DMS79 treated with DMSO at 0.1 percent for 48 hours (cell line): ENCODE measurements at places on chromosomes 7 and 10.

GRCh38 chr7:4386190-4386589, 295.9 kb upstream of the FOXK1 start:
- no peak for DNase-seq

- DNase-seq: no peak
Observed at GRCh38 chr10:128694168-128694850, 568.1 kb upstream of the MKI67 start.

- no peak for DNase-seq
Observed at GRCh38 chr10:31686599-31686998, 242.0 kb downstream of the ARHGAP12 start.

DNA sequence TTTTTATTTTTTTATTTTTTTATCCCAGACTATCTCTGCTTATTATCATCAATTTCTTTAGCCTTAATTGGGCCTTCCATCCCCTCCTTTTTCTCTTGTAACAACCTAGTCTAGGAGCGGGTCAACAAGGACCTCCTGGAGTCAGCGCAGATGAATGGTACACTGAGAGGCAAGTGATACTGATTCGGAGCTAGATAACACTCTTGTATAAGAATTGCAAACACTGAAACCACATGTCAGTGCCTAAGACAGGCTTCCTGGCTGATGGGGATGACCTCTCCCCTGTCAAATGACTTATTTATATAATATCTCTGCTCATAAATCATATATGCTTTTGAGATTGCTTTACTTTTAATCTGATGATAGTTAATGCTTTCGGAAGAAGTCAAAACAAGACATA, 22.7 kb downstream of the BPGM start:
- no peak for DNase-seq

DNA sequence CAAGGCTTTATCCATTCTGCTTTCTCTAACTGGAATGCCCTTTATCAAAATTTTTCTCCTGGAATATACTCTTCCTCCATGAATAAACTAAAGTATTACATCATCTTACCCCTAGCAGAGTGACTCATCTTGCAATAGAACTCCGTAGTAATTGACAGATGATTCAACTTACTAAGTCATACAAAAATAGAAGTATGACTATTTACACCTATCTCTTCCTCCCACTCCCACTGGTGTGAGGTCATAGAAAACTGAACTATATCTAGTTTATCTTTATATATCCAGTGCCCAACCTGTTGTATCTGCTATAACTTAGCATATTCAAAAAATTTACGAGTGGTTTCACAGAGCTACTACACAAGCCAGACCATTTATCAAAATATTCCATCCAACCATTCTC, 26.1 kb downstream of the ABCB1 start:
- DNase-seq: no peak

DNA sequence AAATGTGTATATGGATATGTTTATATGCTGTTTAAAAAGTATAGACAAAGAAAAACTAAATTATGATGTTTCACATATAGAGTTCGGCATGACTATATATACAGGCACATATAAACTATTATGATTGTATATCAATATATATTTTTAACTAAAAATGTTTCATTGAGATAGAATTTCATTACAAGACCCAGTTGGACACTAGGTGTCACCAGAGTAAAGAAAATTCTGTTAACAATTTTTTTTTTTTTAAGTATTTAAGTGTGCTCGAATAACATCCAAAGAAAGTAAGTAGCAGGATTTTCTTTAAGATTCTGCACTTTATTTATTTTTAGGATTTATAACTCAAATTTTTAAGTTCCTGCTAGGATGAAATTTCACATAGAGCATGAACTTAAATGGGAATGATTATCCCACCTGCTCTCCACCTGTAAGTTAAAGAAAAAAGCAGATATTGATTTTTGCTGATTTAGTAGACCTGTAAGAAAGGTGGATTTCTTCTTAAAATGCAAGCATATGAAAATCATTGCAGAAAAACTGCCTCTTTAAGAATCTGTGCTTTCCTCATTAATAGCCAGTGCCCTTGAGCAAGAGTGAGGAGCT, 961.5 kb downstream of the PCDH15 start:
- no peak for DNase-seq

DNA sequence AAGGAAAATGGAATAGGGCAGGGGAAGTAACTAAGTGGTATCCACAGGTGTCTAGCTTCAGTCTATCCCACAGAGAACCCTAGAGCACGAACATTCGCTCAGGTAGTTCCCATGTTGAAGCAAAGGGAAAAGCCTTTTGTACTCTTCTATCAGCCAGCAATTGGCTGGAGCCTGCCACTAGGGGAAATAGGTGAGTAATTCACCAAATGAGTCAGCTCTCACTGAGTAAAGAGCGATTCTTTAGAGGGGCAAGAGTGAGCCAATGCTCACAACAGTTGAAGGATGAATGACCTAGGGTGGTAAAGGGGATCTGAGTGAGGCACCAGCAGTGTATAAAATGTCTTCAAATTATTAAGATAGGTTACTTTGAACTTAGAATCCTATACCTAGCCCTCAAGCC, 94.1 kb upstream of the ZNF800 start:
- DNase-seq: no peak

DNA sequence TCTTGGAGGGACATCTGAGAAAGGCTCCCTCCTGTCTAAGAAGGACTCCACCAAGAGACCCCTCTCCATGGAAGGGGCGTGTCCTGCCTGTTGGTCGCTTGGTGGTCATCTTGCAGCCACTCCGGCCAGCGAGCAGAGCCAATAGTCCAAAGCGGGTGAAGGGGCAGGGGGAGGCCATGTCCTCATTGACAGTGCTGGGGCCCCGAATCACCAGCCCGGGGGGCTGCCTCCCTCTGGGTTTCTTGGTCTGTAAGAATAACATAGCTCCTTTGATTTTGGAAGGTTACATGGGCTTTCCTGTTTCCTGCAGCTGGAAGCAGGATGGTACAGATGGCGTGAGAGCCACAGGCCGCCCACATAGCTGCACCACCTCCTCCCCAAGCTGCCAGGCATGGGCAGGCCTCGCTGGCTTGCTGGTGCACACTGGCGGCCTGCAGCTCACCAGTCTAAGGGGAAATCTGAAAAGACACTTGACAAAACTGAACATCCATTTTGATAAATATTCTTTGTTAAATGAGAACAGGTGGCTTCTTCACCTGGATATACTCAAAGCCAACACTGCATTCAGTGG, 105.8 kb downstream of the ARHGAP22 start:
- DNase-seq: no peak

- DNase-seq: no peak
Observed at GRCh38 chr10:110723224-110723891, 79.2 kb downstream of the RBM20 start.

GRCh38 chr10:38174336-38174735, 80.2 kb downstream of the ZNF37A start:
- no peak for DNase-seq

GRCh38 chr7:51058764-51059163, 257.8 kb downstream of the COBL start:
- DNase-seq: no peak

GRCh38 chr10:24132741-24133140, 76.2 kb upstream of the KIAA1217 start:
- DNase-seq: no peak

GRCh38 chr10:117718986-117719920, 176.7 kb downstream of the EMX2 start:
- DNase-seq: no peak

DNA sequence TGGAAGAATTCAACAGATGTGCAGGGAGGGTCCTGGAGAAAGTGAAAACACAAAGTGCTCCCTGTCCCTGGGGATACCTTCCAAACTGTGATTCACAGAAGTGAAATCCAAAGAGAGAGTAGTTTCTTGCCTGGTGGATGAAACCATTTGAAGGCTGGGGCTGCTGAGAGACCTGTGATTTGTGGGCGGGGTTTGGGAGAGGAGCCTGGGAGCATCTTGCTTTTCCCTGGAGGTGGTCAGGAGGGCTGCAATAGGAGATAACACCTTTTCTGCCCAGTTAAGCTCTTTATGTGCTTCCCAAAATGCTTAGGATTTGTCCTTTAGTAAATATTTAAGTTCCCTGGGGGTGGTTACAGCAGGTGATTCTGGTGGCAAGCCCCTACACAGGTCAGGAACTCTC, 105.3 kb upstream of the TPK1 start:
- DNase-seq: no peak

GRCh38 chr7:63899691-63900393, 98.8 kb upstream of the ZNF722 start:
- no peak for DNase-seq

GRCh38 chr10:112634096-112634830, 187.2 kb downstream of the VTI1A start:
- DNase-seq: no peak

GRCh38 chr10:35324196-35324595, 12.1 kb upstream of the CCNY start:
- no peak for DNase-seq

- DNase-seq: peak; percentile 58
Observed at GRCh38 chr10:96130326-96130995, 364 bp downstream of the ZNF518A start.

- no peak for DNase-seq
Observed at GRCh38 chr7:3080106-3080505, 36.4 kb upstream of the CARD11 start.

DNA sequence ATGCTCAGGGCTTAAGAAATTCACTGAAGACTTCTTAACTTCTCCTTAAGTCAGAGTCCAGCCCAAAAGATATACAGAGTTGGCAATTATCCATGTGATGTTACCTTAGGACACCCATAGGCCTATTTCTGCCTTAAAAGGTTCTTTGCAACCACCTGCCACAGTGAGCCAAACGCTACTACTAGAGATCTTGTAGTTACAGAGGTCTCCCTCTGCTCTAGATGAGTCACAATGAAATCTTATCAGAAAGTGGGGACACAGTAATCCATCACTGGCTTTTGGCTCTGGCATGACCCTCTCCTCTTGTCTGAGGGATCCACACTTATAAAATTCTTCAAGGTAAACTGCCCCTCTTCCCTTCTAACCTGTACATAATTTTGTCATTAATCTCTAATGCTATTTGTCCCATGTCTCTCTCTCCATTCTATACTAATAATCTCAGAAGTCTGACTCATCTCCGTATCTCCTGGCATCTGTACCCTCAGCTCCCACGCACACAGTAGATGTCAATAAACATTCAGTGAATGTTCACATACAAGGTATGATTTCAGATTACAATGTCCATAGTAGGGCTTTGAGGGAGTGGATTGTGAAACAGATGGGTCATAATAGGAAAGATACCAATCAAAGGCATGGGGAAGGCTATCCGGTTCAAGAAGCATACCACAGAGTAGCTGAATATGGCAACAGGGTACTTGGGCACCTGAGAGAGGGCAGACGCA, 112.1 kb downstream of the SGMS1 start:
- no peak for DNase-seq

GRCh38 chr7:16743236-16743635, 10.3 kb upstream of the TSPAN13 start:
- DNase-seq: no peak

GRCh38 chr10:128476368-128476725, 350.1 kb upstream of the MKI67 start:
- no peak for DNase-seq

- no peak for DNase-seq
Observed at GRCh38 chr7:50594734-50595485, 29.7 kb upstream of the DDC start.

DNA sequence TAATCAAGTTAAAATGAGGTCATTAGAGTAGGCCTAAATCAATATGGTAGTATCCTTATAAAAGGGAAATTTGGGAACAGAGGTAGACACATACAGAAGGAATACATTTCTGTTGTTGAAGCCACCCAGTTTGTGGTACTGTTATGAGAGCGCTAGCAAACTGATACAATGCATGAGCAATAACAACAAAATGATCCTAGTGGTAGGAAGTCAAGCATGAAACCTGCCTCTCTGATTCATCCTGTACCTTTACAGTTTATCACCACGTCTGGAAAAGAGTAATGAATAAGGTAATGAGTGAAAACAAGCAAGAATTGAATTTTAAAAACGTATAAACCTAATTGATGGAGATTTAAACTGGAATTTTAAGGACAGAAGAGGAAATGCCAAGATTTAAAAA, 217.2 kb downstream of the PCLO start:
- DNase-seq: no peak

GRCh38 chr7:99012722-99013121, 131.2 kb downstream of the SMURF1 start:
- DNase-seq: no peak

DNA sequence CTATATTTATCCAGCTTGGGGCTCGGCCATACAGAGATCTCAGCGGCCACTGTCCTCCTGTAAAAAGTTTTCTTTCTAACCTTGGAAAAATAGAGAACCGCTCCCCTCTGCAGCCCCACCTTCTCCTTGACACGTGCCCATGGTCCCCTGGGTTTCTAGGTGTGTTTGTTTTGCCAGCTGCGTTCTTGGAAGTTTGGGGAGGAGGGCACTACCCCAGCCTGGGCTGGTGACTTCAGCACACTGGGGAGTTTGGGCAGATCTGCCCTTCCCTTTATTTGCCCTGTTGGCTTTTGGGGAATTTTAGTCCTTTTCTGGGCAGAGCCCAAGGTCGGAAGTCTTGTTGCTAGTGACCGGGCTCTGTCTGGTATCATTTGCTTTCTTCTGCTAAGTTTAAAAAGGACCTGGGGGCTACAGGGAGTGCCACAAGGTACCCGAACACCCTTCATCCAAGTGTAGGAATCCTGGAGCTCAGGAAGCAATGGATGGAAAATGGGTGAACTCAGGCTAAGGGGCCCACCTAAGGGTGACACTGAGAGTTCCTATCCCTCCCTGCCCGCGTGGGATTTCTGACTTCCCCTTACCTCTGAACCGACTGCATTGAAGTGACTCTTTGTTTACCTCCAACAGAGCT, 1.7 kb downstream of the ADAMTS14 start:
- DNase-seq: no peak

DNA sequence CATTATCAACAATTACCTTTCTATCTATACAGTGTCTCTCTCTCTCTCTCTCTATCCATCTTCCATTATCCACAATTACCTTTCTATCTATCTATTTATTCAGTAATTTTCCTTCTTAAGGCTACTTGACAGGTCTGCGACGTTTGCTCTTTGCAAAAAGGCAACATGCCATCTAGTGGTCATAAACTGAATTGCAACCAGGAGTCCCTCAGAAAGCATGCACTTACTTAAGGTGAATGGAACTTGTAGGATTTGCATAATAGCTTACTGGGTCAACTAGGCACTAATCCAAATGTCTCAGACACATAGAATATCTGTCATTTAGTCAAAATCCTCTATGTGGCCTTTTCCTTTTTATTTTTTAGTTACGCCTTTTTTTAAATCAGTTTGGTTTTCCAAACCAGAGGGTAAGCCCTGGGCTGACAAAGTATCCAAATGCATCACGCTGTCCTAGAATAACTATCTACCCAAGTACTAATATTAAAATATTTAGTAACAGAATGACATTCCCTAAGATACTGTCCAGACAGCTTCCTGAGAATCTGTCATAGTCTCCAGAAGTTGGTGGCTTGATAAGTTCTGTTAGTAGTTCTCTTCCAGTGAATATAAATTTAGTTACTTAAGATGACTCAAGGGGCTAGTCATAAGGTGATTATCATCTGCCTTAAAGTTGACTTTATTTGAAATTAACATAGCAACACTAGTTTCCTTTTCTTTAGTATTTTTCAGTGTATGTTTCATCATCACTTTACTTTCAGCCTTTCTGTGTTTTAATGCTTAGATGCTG, 208.3 kb downstream of the PPP1R3A start:
- DNase-seq: peak; percentile 50
